ENCODE measurements at places on chromosomes 4 and X. TPM values are rescaled to one million over a fixed set of nuclear protein-coding genes. Genes with fewer than 3 reads are reported as not detected.

- H3K27me3 ChIP-seq, result no peaks in the 10 kb centered on the region
- H3K36me3 ChIP-seq, result no peaks in the 10 kb centered on the region
- H3K4me1 ChIP-seq, result no peaks in the 10 kb centered on the region
- no peak overlapping the region for H3K4me3 ChIP-seq
- no peak for DNase-seq
Observed at GRCh38 chrX:7163146-7163677, 15.3 kb upstream of the PUDP start.

DNA sequence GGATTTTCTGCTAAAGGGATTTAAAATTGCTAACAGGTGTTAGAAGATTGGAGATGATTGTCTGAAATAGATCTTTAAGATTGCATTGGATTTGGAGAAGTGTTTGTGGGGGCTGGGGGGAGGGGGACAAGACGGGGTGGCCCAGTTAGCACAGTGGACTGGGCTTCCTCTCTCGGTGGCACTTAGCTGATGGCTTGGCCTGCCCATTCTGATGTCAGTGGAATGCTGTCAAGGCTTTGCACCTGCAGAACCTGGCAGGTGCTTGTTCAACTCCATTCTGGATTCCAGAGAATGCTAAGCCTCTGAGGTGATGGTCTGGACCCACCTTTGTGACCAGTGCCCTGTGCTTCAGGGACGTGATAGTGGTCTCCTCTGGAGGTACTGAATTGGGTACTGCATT is 43.7 kb downstream of the ADD1 start:
- no peak overlapping the region for H3K4me3 ChIP-seq
- no peak for DNase-seq
- no peak overlapping the region for H3K27ac ChIP-seq
- H3K27me3 ChIP-seq, result no peaks in the 10 kb centered on the region
- H3K36me3 ChIP-seq, result peaks cover 9% of the 10 kb centered on the region
- H3K4me1 ChIP-seq, result no peaks in the 10 kb centered on the region

DNA sequence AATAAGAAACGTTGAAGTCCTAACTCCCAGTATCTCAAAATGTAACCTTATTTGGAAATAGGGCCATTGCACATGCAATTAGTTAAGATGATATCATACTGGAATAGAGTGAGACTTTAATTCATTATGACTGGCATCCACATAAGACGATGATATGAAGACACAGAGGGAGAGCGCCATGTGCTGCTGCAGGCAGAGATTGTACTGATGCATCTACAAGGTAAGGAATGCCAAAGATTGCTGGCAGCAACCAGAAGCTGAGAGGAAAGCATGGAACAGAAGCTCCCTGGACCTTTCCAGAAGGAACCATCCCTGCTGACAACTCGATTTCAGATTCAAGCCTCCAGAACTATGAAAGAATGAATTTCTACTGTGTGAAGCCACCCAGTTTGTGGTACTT is 697.0 kb upstream of the INTU start:
- H3K27ac ChIP-seq, result no peak overlapping the region
- no peaks in the 10 kb centered on the region for H3K27me3 ChIP-seq
- DNase-seq, result no peak
- H3K4me3 ChIP-seq, result no peak overlapping the region
- H3K36me3 ChIP-seq, result no peaks in the 10 kb centered on the region

The IL15 gene
- total RNA-seq, result 6.1 TPM

The ENAM gene
- total RNA-seq, result not detected

GRCh38 chrX:39950018-39950688 is 147.6 kb downstream of the BCOR start:
- no peaks in the 10 kb centered on the region for H3K4me1 ChIP-seq
- no peak overlapping the region for H3K4me3 ChIP-seq
- no peaks in the 10 kb centered on the region for H3K27me3 ChIP-seq
- no peak overlapping the region for H3K27ac ChIP-seq
- no peak for DNase-seq
- H3K36me3 ChIP-seq, result no peaks in the 10 kb centered on the region

The AKAP14 gene
- total RNA-seq, result not detected

- DNase-seq, result no peak
- H3K27ac ChIP-seq, result no peak overlapping the region
- H3K27me3 ChIP-seq, result no peaks in the 10 kb centered on the region
- H3K36me3 ChIP-seq, result no peaks in the 10 kb centered on the region
Observed at GRCh38 chr4:26510334-26510964, 20.2 kb upstream of the CCKAR start.

- peak; percentile 48 for DNase-seq
- no peak overlapping the region for H3K4me3 ChIP-seq
- H3K27me3 ChIP-seq, result no peaks in the 10 kb centered on the region
- no peaks in the 10 kb centered on the region for H3K36me3 ChIP-seq
- no peak overlapping the region for H3K27ac ChIP-seq
Observed at GRCh38 chr4:55733932-55734331, 85.7 kb upstream of the EXOC1L start.

GRCh38 chrX:51148848-51149247 is 183.8 kb upstream of the NUDT10 start:
- no peaks in the 10 kb centered on the region for H3K27me3 ChIP-seq
- no peak overlapping the region for H3K27ac ChIP-seq
- no peak for DNase-seq
- H3K36me3 ChIP-seq, result no peaks in the 10 kb centered on the region
- no peak overlapping the region for H3K4me3 ChIP-seq

All from tibial nerve (tissue), 4 donors.